OCI-M1 (cell line): ENCODE measurements at places on chromosomes 5 and 9.

DNA sequence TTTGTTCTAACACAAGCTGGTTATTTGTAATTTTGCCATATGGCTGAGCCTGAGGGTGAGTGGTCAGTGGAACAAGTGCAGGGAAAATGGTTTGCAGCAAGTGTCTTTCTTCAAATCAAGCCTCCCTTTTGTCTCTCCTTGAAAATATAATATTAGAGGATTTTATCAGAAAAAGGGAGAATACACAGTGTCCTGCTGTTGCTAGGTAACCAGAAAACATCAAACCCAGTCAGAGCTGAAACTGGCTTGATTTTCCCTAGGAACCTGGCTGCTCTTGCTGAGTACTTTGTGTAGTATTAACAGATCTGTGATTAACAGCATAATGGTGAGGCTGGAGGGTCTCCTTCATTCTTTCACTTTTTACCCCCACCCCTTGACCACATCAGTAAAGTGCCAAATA lies 314.0 kb downstream of the ARHGEF28 start:
- DNase-seq, result no peak

- DNase-seq, result no peak
Observed at GRCh38 chr5:132253452-132254320, 3.8 kb upstream of the PDLIM4 start.

DNA sequence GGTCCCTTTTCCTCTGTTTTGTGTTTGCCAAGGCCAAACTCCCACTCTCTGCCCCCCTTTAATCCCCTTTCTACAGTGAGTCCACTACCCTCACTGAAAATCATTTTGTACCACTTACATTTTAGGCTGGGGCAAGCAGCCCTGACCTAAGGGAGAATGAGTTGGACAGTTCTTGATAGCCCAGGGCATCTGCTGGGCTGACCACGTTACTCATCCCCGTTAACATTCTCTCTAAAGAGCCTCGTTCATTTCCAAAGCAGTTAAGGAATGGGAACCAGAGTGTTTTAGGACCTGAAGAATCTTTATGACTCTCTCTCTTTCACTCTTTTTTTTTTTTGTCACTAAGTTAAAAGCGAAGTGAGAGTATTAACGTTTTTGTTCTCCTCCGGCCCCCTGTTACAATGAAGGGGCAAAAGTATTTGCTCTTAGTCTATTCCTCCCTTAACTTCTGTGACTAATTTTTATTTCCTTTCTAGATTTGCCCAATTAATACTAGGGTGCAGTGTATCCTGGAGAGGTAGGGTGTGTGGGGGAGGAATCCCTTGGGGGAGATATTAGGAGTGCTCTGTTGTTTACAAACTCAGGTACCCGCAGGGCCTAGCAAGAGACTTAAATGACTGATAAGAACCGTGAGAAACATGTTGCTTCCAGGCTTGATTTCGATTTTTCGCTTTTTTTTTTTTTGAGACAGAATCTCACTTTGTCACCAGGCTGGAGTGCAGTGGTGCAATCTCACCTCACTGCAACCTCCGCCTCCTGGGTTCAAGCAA lies 14.7 kb downstream of the GM2A start:
- no peak for DNase-seq

DNA sequence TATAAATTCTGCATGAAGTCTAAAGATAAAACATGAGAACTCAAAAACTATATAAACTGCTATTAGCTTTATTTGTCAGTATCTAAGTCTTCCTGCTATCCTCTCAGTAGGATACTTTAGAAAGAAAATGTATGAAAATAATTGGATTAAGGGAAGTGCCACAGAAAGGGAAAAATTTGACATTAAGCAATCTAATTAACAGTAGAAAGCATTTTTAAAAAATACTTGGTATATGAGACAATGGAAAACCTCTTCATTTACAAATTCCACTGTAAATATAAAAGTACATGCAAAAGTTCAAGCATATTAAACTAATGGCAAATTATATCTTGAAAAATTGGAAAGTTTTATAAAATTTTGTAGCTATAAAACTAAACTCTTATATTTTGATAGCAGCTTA lies 518.6 kb upstream of the NUDT12 start:
- DNase-seq, result no peak

- DNase-seq, result no peak
Observed at GRCh38 chr9:134433101-134433500, 106.8 kb downstream of the RXRA start.

GRCh38 chr5:99866740-99867139 lies 668.4 kb upstream of the FAM174A start:
- DNase-seq, result no peak
